ENCODE measurements at places on chromosomes 6 and 20.

DNA sequence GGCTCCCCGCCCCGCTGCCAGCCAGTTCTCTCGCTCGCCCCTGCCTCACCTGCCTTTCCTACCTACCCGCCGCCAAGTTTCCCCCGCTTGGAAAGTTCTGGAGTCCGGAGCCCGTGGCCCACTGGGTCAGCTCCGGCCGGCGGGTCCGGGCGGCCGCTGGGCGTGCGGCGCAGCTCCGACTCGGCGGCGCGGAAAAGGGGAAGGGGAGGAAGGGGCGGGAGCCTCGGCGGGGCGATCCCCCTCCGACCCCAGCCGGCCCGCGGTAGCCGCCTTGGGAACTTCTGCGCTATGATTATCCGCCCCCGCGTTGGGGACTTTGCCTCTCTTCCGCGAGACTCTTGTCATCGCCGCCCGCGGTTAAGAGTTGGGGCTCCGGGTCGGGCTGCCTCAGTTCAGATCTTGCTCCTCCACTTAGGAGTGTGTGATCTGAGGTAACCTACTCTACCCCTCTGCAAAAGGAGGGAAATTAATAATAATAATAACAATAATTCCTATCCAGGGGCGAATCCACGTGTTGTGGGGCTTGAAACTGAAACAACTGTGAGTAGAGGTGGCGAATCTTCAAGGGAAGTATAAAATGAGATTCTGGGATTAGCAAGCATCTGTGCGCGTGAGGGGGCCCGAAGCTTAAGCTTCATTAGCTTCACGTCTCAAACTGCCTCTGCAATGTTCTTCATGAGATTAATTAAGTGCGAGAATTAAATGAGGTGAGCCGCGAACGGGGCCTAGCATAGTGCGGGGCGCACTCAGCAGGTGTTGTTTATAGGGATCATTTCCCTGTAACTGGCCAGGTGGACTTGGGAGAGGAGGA lies 30.8 kb downstream of the SF3B5 start:
- DNase-seq: no peak

DNA sequence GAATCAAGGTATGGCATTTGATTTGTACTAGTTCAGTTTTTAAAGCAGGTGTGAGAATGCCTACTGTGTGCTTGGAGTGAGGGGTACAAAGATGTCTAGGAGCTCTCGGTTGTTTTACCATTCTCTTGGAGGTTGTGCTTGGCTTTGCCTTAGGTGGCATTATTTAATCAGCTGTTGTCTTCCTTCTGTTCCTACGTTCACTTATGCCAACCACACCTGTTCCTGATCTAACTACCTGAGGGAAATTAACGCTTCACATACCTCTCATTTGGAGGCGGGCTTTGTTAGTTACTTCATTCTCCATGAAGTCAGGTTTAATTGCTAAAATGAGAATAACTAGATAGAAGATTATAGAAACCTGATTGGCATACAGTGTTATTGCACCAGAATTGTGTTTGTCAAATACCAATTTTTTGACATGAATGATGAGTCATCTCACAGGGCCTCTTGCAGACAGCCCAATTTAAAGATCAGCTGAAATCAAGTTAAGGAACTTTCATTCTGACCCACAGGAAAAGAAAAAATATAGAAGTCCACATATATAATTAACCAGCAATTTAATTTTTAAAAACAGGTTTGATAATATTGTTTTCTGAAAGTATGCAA lies 24.8 kb upstream of the PBOV1 start:
- no peak for DNase-seq

- DNase-seq: no peak
Observed at GRCh38 chr6:166621114-166621540, 5.9 kb downstream of the RPS6KA2 start.

GRCh38 chr20:33561692-33562601 lies 72.1 kb downstream of the CBFA2T2 start:
- DNase-seq: peak; percentile 85

DNA sequence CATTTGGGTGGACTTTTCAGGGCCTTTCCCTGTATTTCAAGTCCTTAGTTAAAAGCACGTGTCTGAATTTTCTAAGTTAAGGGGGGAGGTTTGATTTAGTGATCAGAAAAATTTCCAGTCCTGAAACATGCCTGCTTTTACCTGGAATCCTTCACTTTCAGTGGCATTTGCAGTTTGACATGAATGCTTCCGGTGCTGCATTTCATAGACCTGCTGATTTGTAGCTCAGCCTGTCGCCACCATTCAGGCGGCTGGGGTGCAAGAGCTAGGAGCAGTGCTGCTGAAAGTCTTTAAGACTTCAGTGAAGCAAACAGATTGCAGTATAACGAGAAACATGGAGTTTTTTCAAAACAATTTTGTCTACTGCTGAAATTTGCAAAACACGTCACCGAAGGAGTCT lies 14.0 kb downstream of the RPS6KA2 start:
- DNase-seq: no peak

- peak; percentile 3 for DNase-seq
Observed at GRCh38 chr6:129894921-129895320, 33.8 kb upstream of the TMEM244 start.

DNA sequence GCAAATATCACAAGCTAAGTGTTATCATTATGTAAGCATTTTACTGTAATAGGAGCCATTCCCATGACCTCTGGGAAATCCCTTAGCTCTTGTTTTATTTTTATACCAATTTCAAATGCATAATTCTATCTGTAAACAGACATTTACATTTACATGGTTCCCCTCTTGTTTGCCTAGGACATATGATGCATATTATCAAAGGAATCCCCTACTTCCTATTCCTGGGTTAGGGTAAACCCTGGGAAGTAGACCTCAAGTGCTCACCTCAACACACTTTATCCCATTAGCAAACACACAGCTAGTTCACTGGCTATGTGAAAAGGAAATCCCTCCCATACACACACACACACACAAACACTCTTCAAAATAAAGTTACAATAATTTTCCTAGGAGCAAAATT lies 27.1 kb downstream of the PDE10A start:
- no peak for DNase-seq

GRCh38 chr20:24627291-24627690 lies 157.9 kb downstream of the SYNDIG1 start:
- DNase-seq: no peak

DNA sequence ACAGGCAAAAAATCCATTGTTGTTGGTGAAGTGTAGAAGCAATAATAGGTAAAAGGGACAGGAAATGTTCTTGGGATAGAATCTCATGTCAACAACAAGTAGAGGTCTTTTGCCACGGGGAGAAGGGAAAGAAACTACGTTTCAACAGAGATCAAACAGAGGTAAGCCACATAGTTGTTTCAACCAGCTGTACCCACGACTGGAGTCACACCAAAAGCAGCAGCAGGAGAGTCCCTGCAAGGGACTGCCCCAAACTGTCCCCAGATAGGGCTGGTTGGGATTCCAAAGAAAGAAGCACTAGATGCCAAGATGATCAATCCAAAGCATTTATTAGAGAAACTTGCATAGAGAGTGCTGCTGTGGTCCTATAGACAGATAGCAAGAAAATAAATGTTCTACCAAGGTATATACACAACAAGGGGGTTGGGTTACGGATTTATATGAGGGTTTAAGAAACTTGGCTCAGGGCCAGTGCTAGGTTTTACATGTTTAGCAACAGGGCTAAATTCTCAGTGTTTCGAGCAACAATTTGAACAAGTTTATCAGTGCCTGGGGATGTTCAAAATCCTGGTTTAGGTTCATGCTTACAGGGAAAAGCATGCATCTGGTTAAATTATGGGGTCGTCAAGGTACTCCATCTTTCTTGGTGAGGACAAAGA lies 466.5 kb downstream of the MMUT start:
- no peak for DNase-seq
